ENCODE measurements at places on chromosomes 11 and 22.

- no peak for DNase-seq
Measured at GRCh38 chr11:6542727-6543126, 45.6 kb downstream of the DNHD1 start.

DNA sequence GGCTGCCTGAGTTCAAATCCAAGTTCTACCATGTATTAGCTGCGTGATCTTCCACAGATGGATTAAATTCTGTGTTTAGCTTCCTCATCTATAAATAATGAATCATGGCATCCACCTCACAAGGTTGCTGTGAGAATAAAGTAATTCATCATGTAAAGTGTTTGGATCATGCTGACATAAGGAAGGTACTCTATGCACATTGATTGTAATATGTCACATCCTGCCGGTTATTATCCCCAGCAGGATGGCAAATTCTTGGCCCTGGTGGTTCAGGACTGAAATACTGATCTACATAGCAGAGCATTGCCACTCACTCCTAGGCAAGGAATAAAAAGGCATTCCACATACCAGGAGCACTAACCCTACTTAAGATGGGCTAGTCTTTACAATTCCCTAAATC lies 40.8 kb downstream of the LGR4 start:
- no peak for DNase-seq

DNA sequence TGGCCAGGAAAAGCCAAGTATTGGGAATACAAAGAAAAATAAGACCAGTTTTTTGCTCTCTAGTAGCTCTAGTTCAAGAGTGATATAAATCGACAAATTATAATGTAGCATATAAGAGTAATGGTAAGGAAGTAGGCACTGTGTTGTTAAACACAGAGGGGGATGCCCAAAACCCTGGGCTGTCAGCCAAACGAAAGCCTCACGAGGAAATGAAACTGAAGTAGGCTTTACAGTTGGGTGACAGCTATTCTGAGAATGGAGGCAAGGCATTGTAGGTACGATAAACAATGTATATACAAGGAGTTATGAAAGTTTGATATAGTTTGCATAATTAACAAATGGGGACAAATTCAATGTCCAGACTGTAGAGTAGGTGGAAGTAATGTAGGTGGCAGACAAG lies 176.4 kb downstream of the FAM181B start:
- DNase-seq: no peak

- DNase-seq: no peak
Measured at GRCh38 chr11:117314840-117315239, 1.2 kb downstream of the BACE1 start.

GRCh38 chr11:79092791-79093353 lies 348.0 kb downstream of the TENM4 start:
- no peak for DNase-seq

- no peak for DNase-seq
Measured at GRCh38 chr11:766106-766935, 11.0 kb downstream of the GATD1 start.

- DNase-seq: no peak
Measured at GRCh38 chr22:46518038-46518437, 19.4 kb downstream of the CELSR1 start.

GRCh38 chr11:46682773-46683752 lies 17.4 kb downstream of the ARHGAP1 start:
- no peak for DNase-seq

DNA sequence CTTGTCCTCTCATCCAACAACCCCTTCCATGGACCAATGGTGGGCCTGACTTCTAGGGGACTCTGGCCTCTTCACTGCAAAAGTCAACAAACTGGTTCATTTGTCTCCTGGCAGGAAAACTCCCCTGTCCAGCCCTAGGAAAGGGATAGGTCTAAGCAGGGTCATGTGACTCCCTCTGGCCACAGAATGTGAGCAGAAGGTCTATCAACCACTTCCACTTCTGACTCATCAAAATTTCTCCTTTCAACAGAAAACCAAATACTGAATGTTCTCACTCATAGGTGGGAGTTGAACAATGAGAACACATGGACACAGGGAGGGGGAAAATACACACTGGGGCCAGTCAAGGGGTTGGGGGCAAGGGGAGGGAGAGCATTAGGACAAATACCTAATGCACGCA lies 1.3 kb upstream of the ISX start:
- DNase-seq: no peak

DNA sequence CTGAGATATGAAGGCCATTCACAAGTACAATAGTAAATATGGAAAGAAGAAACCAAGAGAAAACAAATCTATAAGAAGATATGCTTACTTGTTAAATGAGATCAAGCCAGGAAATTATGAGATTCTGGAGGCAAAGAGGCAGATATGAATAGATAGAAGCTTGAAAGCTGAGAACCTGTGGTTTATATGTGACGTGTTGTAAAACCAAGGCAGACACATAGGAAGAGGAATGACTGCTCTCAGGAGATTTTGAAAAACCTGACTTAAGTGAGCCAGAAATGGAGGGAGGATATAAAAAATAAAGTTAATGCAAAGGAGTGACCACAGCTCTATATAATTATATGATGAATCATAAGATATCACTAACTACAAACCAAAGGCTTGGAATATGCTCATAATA lies 1160.5 kb upstream of the CNTN5 start:
- no peak for DNase-seq

- no peak for DNase-seq
Measured at GRCh38 chr22:27911330-27911729, 7.7 kb downstream of the PITPNB start.

DNA sequence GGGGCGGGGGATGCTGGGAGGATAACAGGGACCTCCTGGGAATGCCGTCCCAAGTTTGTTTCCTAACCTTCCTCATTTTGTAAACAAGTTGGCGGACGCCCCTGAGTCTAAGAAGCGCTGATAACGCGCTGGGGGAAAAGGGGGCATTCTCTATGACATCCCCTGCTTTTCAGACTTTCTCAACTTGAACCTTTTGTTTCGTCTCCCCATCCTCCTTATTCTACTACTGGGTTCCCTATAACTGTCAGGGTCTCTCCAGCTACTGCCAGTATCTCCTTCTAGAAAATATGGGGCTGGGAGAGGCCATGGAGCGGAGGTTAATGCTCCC lies 654 bp downstream of the TMEM86A start:
- no peak for DNase-seq

GRCh38 chr11:48341466-48341865 lies 16.7 kb downstream of the OR4C3 start:
- DNase-seq: no peak

- no peak for DNase-seq
Measured at GRCh38 chr11:75155570-75156422, 4.9 kb downstream of the SLCO2B1 start.

- DNase-seq: no peak
Measured at GRCh38 chr11:60005360-60005759, 11.6 kb upstream of the OOSP4B start.

GRCh38 chr22:46350121-46350520 lies 14.6 kb downstream of the TRMU start:
- no peak for DNase-seq

- DNase-seq: no peak
Measured at GRCh38 chr11:121426476-121427399, 25.4 kb upstream of the SORL1 start.

DNA sequence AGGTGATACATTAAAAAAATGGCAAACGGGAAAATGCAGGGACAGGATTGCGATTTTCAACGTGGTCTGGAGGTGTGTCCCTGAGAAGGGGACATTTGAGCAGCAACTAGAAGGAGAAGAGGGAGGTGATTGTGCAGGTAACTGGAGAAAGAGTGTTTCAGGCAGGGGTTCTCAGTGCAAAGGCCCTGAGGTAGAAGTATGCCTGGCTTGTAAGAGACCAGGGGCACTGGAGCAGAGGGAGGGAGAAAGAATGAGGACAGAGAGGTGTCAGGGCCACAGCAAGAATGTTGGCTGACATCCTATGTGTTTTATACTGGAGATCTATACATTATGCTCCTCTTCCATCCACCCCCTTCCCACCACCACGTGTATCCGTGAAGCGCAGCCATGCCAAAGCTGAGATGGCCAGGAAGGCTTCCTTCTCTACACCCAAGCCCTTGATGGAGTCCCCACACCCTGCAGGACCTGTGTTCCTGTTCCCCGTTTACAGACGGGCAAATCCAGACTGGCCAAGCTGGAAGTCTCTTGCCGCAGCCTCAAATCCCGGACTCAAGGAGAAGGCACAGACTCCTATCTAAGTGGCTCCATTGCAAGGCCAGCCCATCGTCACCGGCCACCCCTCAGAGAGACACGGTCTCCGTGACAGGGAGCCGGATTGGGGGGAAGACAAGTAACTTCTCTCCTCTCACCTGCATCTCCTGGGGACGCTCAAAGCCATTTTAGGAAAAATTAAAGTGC lies 416.1 kb downstream of the MN1 start:
- DNase-seq: no peak

GRCh38 chr22:46079093-46079860 lies 71.0 kb upstream of the PPARA start:
- no peak for DNase-seq

Data from caudate nucleus (tissue), 63 donors.